ENCODE measurements at places on chromosomes 5 and 9.
A peak's percentile ranks its signal among the peaks of the same experiment; 100 is the strongest.

GRCh38 chr9:128253140-128253990 lies 22.4 kb downstream of the GOLGA2 start:
- no peak for DNase-seq

DNA sequence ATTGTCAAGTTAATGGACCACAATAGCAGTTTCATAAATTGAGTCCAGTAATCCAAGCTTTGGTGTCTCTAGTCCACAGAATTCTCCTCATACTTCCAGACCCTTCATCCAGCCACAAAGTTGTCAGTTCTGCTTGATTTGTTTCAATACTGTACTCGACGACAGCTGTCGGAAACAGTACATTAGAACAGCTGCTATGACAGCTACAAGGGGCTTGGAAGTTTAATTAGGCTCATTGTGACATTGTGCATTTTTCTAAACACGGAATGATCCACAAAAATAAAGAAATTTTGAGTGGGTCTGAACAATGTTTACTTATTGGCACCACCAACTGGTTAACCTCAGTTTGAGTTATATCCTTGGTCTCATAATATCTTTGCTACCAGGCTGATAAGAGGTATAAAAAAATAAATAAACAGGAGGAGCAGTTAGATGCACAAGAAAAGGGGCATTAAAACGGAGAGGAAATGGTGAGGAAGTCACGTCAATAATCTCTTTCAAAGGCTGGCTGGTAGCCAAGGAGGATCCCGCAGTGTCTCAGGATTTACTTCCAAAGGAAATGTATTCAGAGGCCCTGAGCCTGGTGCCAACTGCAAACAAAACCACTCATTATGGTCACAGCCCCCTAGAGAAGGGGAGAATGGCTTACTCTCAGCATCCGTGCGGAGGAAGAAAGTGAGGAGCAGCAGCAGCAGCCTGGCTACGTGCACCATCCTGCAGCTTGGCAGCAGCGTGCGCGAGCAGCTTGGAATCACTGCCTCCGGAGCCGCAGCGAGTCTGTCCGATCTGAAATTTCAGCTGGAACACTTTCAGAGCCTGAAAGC lies 933.8 kb upstream of the DMAC1 start:
- DNase-seq = no peak

- DNase-seq = no peak
Measured at GRCh38 chr5:155870636-155871035, 456.3 kb upstream of the SGCD start.

- no peak for DNase-seq
Measured at GRCh38 chr5:10195301-10195700, 54.4 kb downstream of the ATPSCKMT start.

GRCh38 chr5:179763215-179763945 lies 30.4 kb upstream of the LTC4S start:
- DNase-seq = peak; percentile 59

DNA sequence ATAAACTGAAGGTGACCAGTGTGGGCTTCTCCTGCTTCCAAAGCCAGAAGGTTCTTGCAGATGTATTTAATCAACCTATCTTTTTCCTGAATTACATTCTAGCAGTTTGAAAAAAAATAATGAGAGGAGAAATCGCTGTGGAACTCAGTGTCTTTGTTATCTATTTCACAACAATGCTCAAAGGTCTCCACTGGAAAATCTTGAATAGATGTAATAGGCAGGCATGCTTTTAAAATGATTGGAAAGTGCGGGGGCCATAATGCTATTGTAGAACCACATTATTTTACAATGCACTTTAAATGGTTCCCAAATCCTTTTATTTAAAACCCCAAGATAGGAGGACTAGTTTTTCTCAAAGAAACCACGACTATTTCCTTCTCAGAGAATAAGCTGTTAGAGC lies 23.3 kb downstream of the ENC1 start:
- DNase-seq = no peak

GRCh38 chr9:132588098-132588497 lies 5.7 kb downstream of the BARHL1 start:
- no peak for DNase-seq

DNA sequence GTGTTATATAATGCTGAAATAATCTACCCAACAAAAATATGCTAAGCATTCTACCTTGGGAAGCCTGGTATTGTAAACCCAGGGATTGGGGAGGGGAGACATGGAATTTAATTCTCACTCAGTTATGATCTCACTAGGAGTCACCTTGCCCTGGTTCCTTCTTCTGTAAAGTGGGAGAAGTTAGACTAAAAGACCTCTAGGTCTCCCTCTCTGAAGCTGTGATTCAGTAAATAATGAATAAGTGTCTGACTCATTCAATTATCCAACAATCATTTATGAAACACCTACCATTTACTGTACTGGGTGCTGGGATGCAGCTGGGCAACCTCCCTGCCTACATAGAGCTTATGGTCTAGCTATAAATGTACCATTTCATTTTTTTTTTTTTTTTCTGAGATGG lies 20.2 kb upstream of the SPARC start:
- no peak for DNase-seq
